ENCODE measurements at places on chromosomes 16 and 17.

DNA sequence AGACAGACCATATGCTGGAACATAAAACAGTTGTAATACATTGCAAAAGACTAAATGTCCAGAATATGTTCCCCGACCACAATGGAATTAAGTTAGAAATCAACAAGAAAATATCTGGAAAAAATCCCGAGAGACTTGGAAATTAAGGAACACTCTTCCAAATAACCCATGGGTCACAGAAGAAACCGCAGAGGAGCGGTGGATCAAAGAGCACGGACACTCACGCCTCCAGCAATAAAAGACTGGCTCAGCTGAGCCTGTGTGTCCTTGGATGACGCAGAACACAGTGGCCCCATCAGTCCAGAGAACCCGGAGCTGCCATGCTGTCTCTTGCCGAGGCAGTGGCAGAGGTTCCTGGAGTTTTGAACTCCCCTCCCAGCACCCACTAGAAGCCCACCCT is 30.9 kb upstream of the FOXF1 start:
- no peak for DNase-seq

GRCh38 chr16:27313422-27314160 is at the start of gene IL4R:
Gene IL4R (plus strand): TSS chr16:27313974. CDS start chr16:27340204, 26,230 bp downstream.
- peak; percentile 43 for DNase-seq

- DNase-seq = no peak
Observed at GRCh38 chr16:79130616-79131015, 469.9 kb downstream of the MAF start.

DNA sequence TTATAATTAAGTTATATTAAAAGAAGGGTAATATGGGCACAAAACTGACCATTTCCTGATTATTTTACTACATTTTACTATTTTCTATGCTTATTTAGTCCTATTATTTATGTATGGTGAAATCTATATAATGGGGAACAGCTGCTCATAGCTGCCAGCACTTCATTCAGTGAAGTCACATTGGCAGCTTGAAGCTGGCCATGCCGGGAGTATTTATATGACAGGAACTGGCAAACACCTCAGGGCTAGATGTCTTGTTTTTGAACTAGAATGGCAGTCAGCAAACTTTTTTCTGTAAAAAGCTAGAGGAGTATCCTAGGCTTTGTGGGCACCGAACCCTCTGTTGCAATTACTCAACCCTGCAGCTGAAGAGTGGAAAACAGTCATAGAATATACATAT is 104.1 kb downstream of the CDH13 start:
- no peak for DNase-seq

DNA sequence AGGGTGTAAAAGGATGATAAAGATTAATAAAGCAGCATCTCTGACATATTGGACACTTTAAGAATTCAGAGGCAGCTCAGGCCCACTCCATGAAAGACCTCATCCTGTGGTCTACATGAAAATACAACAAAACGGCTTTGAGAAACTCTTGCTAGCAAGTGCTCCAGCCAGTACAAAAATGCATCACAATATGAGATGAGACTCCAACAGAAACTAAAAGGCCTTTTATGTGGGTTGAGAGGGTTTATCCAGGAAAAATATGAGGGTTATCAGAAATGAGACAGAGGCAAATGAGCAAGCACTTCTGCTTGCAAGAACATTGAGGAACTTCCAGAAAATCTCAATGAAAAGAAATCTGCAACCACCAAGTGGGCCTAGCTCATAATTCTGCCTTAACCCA is 65.7 kb downstream of the LITAF start:
- no peak for DNase-seq

Data from naive thymus-derived CD8-positive, alpha-beta T cell (primary cell).